Activated naive CD8-positive, alpha-beta T cell treated with anti-CD3 and anti-CD28 coated beads for 36 hours (primary cell): ENCODE measurements at places on chromosomes 6 and 20.

GRCh38 chr6:54730767-54731630 lies 115.6 kb upstream of the FAM83B start:
- no peak overlapping the region for H3K4me3 ChIP-seq
- no peaks in the 10 kb centered on the region for H3K27me3 ChIP-seq

- H3K36me3 ChIP-seq = peaks cover 12% of the 10 kb centered on the region
- H3K27me3 ChIP-seq = peaks cover 13% of the 10 kb centered on the region
- no peak for DNase-seq
- peaks cover 15% of the 10 kb centered on the region for H3K4me1 ChIP-seq
Measured at GRCh38 chr6:157438611-157439111, 57.7 kb downstream of the ZDHHC14 start.

DNA sequence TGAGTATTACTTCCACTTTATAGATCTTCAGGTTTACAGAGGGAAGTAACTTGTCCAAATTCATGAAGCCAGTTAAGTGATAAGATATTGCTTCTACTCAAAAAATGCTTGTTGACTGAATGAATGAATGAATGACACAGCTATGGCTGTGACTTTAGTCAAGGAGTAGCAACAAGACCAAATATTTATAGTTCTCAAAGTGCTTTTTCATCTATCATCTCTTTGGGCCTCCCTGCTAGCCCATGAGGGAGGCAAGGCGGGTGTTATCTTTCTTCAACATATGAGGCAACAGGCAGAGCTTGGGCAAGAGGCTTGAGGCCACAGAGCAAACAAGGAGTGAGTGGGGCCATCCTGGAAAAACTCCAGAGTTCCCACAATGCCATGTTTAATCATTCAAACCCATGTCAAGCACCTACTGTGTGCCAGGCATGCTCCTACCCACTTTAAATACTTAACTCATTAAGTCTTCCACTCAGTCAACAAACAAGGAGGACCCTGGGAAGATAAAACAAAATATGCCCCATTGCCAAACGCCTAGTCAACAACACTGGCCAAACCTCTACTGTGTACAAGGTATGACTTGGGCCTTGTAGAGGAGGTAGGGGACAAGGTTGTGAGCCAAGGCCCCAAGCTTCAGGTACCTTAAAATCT lies 15.9 kb downstream of the BCL2L1 start:
- no peak for DNase-seq
- no peak overlapping the region for H3K4me3 ChIP-seq
- no peaks in the 10 kb centered on the region for H3K27me3 ChIP-seq
- H3K36me3 ChIP-seq = peaks cover 77% of the 10 kb centered on the region

- DNase-seq = no peak
- no peak overlapping the region for H3K27ac ChIP-seq
- no peaks in the 10 kb centered on the region for H3K4me1 ChIP-seq
- H3K27me3 ChIP-seq = no peaks in the 10 kb centered on the region
- H3K4me3 ChIP-seq = no peak overlapping the region
- no peaks in the 10 kb centered on the region for H3K36me3 ChIP-seq
Measured at GRCh38 chr6:63868351-63868750, 232.7 kb downstream of the PHF3 start.

DNA sequence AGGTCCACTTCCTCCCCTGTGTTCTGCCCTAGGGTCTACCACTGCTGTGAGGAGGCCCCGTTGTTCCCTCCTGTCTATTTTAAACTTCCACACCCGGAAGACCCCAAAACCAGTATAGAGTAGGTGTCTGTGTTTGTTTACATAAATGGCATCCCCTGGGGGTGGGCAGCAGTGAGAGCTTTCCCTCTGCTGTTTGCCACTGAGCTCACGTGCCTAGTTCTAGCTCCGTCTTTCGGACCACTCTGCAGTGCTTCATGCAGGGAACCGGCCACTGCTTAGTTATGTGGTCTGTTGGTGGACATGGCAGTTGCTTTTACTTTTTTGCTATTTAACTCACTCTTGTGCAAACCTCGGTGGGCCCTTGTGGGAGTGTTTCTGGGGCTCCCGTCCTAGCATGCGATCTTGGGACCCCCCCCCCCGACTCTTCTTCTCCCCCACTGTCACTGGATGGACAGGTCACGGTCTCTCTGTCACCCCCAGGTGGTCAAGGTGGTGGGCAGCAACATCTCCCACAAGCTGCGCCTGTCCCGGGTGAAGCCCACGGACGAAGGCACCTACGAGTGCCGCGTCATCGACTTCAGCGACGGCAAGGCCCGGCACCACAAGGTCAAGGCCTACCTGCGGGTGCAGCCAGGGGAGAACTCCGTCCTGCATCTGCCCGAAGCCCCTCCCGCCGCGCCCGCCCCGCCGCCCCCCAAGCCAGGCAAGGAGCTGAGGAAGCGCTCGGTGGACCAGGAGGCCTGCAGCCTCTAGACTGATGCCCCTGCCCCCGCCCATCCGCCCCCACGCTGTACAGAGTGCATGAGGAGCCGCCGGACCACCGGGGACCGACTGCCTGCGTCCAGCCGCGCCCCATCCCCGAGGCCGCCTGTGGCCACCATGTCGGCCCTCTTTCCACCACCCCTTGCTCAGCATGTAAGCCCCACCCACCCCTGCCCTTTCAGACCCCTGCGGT lies 40.9 kb downstream of the VSTM2L start:
- peaks cover 4% of the 10 kb centered on the region for H3K36me3 ChIP-seq
- H3K27me3 ChIP-seq = no peaks in the 10 kb centered on the region
- H3K27ac ChIP-seq = no peak overlapping the region
- no peaks in the 10 kb centered on the region for H3K4me1 ChIP-seq
- H3K4me3 ChIP-seq = no peak overlapping the region
- DNase-seq = no peak

- no peak overlapping the region for H3K27ac ChIP-seq
- H3K4me3 ChIP-seq = no peak overlapping the region
- H3K36me3 ChIP-seq = peaks cover 4% of the 10 kb centered on the region
- no peaks in the 10 kb centered on the region for H3K27me3 ChIP-seq
- H3K4me1 ChIP-seq = peaks cover 27% of the 10 kb centered on the region
Measured at GRCh38 chr20:35394271-35394670, 17.5 kb downstream of the UQCC1 start.

- H3K36me3 ChIP-seq = no peaks in the 10 kb centered on the region
- H3K4me1 ChIP-seq = no peaks in the 10 kb centered on the region
- H3K27ac ChIP-seq = no peak overlapping the region
- DNase-seq = no peak
Measured at GRCh38 chr6:138719744-138720143, 53.8 kb upstream of the CCDC28A start.

DNA sequence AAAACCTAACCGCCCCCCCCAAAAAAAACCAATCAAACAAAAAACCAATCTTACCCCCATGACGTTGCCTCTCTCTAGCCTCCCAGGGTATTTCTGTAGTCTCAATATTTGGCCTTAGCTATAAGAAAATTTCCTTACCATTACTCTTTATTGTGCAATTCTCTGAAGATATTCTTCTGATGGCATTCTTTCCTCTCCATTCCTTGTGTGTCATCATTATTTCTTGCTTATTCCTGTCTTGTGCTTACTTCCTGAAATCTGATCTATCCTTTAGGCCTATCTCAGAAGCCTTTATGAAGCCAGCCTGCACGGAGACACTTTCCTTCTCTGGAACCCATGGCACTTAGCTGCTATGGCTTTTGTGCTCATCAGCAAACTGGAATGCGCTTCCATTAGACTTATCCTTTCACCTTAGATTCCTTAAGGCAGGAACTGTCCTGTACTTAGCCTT lies 65.9 kb upstream of the DDR1 start:
- H3K4me3 ChIP-seq = no peak overlapping the region
- peak overlapping the region; percentile 98 for H3K27ac ChIP-seq
- peaks cover 72% of the 10 kb centered on the region for H3K36me3 ChIP-seq
- H3K27me3 ChIP-seq = no peaks in the 10 kb centered on the region
- no peak for DNase-seq
- H3K4me1 ChIP-seq = peaks cover 79% of the 10 kb centered on the region

GRCh38 chr20:34927736-34928135 lies 27.9 kb downstream of the GSS start:
- H3K27ac ChIP-seq = no peak overlapping the region
- no peaks in the 10 kb centered on the region for H3K27me3 ChIP-seq
- H3K4me3 ChIP-seq = no peak overlapping the region
- peaks cover 9% of the 10 kb centered on the region for H3K36me3 ChIP-seq
- no peak for DNase-seq

- DNase-seq = no peak
- peaks cover 2% of the 10 kb centered on the region for H3K4me1 ChIP-seq
- no peaks in the 10 kb centered on the region for H3K36me3 ChIP-seq
- H3K27me3 ChIP-seq = no peaks in the 10 kb centered on the region
- H3K27ac ChIP-seq = no peak overlapping the region
Measured at GRCh38 chr6:96460052-96460700, 61.4 kb upstream of the UFL1 start.

DNA sequence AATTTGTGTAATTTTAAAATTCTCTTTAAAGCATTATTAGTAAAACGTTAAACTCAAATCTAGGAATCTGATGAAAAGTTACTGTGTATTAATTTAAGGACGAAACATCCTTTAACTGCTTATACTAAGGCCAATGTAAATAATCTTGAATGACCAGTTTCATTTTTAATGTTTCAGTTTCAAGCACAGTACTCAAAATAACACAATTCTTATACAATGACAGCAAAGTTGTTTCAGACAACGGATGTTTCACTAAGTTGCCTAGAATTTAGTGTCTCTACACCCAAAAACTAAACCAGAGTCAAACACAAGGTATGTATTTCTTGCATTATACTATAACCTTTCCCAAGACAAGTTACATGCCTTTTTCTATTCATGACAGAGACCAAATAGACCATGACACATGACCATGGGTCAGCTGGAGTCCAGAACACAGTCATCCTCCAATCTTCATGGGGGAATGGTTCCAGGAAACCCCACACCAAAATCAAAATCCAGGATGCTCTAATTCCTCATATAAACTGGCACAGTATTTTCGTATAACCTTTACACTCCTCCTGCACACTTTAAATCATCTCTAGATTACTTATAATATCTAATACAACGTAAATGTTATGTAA lies 7.7 kb downstream of the PHIP start:
- peaks cover 29% of the 10 kb centered on the region for H3K36me3 ChIP-seq
- no peak overlapping the region for H3K27ac ChIP-seq
- no peak for DNase-seq
- H3K4me1 ChIP-seq = peaks cover 50% of the 10 kb centered on the region
- no peak overlapping the region for H3K4me3 ChIP-seq
- no peaks in the 10 kb centered on the region for H3K27me3 ChIP-seq

- no peak for DNase-seq
- H3K4me3 ChIP-seq = peak overlapping the region; percentile 55
- peaks cover 43% of the 10 kb centered on the region for H3K36me3 ChIP-seq
- no peaks in the 10 kb centered on the region for H3K27me3 ChIP-seq
Measured at GRCh38 chr20:20489054-20489453, 121.2 kb downstream of the INSM1 start.

GRCh38 chr20:15940127-15940526 lies 633.1 kb downstream of the KIF16B start:
- no peaks in the 10 kb centered on the region for H3K36me3 ChIP-seq
- H3K4me3 ChIP-seq = no peak overlapping the region
- no peak for DNase-seq
- H3K27ac ChIP-seq = no peak overlapping the region
- H3K27me3 ChIP-seq = no peaks in the 10 kb centered on the region
- no peaks in the 10 kb centered on the region for H3K4me1 ChIP-seq

DNA sequence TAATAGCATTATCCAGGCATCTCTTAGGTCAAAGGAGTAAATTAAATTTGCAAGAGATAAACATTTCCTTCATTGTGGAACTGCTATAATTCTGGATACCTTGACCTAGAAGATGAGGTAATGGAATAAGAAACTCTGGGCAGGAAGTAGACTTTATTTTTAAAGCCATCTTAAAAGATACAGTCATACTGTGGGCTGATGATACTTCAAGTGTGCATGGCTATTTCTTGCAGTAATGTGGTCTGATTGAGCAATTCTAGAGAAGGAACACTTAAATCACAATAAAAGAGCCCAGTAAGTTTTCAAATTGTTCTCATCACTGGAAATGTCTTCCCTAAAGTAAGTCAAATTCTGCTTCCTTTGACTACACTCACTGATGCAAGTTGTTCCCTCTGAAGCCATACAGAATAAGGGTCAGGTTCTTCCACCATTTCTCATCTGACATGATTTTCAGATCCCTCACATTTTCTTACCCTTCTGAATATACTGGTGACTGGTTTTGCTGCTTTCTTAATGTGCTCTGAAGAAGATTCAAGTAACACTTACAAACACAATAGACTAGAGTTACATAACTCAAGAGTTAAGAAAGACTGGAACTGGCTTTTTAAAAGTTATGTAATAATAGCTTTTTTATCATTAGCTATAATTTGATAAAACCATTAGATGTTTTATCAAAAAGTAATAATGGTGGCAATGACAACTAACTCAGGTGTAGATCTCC lies 62.6 kb upstream of the TMEM244 start:
- H3K27ac ChIP-seq = no peak overlapping the region
- DNase-seq = no peak
- no peaks in the 10 kb centered on the region for H3K36me3 ChIP-seq
- peaks cover 3% of the 10 kb centered on the region for H3K27me3 ChIP-seq

- peak; percentile 76 for DNase-seq
- no peaks in the 10 kb centered on the region for H3K27me3 ChIP-seq
- peak overlapping the region; percentile 66 for H3K27ac ChIP-seq
- H3K36me3 ChIP-seq = peaks cover 6% of the 10 kb centered on the region
- peaks cover 37% of the 10 kb centered on the region for H3K4me1 ChIP-seq
Measured at GRCh38 chr6:43667245-43668150, 20.1 kb downstream of the MRPS18A start.

- peaks cover 10% of the 10 kb centered on the region for H3K27me3 ChIP-seq
- H3K36me3 ChIP-seq = no peaks in the 10 kb centered on the region
- H3K4me1 ChIP-seq = no peaks in the 10 kb centered on the region
- H3K4me3 ChIP-seq = no peak overlapping the region
- no peak for DNase-seq
Measured at GRCh38 chr20:23629017-23629541, 8.7 kb downstream of the CST3 start.

DNA sequence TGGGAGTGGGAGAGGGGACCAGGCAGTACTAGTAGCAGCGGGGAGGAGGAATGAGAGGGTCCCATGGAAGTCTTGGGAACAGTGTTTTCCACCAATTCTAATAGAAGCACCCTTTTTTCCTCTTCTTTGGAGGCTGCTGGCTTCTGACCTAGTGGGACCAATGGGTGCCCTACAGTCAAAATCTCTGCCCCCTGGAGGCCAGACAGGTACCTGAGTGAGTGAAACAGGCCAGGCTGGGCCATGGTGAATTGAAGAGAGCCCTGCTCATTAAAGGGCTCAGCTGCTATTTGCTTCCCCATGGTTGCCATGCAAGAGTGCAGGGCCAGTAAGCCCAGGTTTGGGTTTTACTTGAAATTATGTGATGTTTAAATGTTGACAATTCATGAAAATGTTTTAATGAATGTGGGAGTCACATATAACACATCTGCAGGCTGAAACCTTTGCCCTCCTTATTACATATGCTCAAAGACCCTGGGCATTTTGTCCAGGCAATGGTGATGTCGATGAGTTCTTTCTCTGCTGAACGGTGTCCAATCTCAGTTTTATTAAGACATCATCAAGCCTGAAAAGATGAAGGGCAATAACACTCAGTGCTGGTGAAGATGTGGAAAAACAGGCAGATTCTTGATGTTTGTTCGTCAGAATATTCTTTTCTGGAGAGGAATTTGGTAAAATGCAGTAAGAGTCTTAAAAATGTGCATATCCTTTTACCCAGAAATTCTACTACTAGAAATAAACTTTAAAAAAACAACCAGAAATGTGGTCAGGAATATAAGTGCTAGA lies 42.3 kb upstream of the OCSTAMP start:
- peaks cover 5% of the 10 kb centered on the region for H3K4me1 ChIP-seq
- H3K27me3 ChIP-seq = peaks cover 3% of the 10 kb centered on the region
- no peak overlapping the region for H3K27ac ChIP-seq
- no peaks in the 10 kb centered on the region for H3K36me3 ChIP-seq
- H3K4me3 ChIP-seq = no peak overlapping the region
- no peak for DNase-seq
